CD14-positive monocyte (primary cell): ENCODE measurements at places on chromosomes 2 and 18.

- no peak for DNase-seq
These were observed 114.7 kb upstream of the DOCK10 start for GRCh38 chr2:225156853-225157451.

- DNase-seq: no peak
These were observed 129.7 kb upstream of the OSR1 start for GRCh38 chr2:19488009-19488691.

DNA sequence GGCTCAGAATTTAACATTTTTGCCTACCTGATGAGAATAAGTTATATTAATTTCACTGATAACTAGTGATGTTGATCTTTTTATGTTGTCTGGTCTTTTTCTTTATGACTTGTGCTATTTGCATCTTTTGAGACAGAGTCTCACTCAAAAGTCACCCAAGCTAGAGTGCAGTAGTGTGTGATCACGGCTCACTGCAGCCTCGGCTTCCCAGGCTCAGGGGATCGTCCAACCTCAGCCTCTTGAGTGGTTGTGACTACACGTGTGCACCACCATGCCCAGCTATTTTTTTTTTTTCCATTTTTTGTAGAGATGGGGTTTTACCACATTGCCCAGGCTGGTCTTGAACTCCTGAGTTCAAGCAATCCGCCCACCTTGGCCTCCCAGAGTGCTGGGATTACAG lies 7.5 kb downstream of the SMCHD1 start:
- DNase-seq: no peak

GRCh38 chr18:37754141-37754540 lies 188.5 kb upstream of the CELF4 start:
- no peak for DNase-seq

GRCh38 chr2:11750422-11750821 lies 4.0 kb downstream of the LPIN1 start:
- DNase-seq: peak; percentile 20
